ENCODE measurements at places on chromosomes 13 and 19.

DNA sequence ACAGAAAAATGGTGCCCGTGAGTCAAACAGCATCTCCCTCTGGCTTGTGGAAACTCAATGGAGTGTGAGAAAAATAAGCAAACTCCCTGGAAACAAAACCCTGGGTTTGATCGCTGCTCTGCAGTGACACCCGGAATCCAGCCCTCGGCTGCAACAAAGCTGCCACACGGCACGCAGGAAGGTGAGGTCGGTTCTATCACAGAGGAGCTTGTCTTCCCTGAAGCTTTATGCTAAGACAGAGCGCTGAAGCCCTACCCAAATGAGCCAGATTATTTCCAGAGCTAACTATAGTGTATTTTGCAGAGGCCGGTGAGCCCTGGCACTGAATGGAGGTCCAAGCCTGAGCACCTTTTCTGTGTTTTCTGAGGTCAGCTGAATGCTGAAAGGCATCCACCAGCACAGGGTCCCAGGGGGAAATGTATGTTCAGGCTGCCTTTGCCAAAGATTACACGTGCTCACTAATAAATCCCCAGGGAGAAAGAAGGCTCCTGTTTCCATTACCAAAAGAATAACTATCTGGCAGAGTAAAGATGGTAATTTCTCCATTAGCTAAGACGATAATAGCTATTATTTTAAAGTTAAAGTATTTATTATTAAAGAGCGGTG is 77.8 kb downstream of the TSHZ3 start:
- DNase-seq, result no peak

DNA sequence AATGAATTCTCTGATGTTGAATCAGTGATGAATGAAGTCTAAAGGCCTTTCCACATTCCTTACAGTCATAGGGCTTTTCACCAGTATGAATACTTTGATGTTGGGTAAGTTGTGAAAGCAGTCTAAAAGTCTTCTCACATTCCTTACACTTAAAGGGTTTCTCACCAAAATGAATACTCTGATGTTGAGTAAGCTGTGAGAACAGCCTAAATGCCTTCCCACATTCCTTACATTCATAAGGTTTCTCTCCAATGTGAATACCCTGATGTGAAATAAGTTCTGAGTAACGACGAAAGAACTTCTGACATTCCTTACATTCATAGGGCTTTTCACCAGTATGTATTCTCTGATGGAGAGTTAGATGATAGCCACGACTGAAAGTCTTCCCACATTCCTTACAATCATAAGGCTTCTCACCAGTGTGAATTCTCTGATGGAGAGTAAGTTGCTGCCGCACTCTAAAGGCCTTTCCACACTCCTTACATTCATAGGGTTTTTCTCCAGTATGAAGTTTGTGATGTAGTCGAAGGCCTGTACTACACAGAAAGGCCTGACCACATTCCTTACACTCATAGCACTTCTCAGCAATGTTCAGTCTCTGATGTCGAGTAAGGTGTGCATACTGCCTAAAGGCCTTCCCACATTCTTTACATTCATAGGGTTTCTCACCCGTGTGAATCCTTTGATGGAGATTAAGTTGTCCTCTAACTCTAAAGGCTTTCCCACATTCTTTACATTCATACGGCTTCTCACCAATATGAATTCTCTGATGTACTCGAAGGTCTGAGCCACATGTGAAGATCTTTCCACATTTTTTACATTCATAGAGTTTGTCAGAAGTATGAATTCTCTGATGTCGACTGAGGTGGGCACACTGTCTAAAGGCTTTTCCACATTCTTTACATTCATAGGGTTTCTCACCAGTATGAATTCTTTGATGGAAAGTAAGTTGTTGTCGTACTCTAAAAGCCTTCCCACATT is 19.9 kb downstream of the ZFP30 start:
- DNase-seq, result no peak

GRCh38 chr13:67281466-67281865 is 51.3 kb upstream of the PCDH9 start:
- DNase-seq, result no peak

DNA sequence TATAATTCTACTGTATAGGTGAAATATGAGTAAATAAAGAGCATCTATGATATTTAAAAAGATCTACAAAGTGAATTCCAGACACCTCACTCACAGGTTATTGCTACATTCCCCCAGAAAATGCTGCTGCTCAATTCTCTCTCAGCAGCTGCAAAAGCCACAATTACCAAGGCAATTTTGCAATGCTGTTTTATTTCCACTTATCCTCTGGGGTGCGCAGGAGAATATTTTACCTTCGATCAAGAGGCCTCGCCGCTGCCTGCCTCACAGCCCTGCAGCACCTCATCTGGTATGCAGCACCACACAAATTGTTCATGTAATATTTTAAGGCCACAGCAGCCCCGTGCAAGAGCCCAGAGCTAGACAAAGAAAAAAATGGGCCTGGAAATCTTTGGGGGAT is 333.2 kb downstream of the DNAJC15 start:
- DNase-seq, result no peak
